Activated T-cell treated with anti-CD3 and anti-CD28 coated beads for 1 hour (primary cell): ENCODE measurements at places on chromosomes 13 and 19.

DNA sequence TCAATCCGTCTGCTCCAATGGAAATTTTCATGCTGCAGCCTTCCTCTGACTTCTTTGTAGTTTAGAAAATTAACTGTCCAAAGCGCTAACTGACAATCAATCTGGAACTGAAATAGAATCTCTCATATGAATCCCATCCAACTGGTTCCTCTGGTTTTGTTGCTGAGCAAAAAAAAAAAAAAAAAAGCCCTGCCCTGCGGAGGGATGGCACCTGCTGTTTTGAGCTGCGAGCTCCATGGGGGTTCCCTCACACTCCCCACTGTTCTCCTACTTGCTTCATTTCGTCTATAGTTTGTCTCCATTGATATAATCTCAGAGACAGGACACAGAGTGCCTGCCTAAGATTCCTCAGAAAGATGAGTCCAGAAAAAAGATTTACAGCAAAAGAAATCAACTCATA is 33.4 kb downstream of the FAAP24 start:
- DNase-seq, result no peak

- no peak for DNase-seq
Observed at GRCh38 chr13:36965767-36966166, 33.4 kb downstream of the ALG5 start.

GRCh38 chr19:2274931-2275535 is 6.9 kb downstream of the PEAK3 start:
- no peak for DNase-seq

GRCh38 chr13:40389081-40389641 is 277.3 kb downstream of the FOXO1 start:
- peak; percentile 12 for DNase-seq

GRCh38 chr19:33207040-33207620 is 13.0 kb downstream of the LRP3 start:
- no peak for DNase-seq

DNA sequence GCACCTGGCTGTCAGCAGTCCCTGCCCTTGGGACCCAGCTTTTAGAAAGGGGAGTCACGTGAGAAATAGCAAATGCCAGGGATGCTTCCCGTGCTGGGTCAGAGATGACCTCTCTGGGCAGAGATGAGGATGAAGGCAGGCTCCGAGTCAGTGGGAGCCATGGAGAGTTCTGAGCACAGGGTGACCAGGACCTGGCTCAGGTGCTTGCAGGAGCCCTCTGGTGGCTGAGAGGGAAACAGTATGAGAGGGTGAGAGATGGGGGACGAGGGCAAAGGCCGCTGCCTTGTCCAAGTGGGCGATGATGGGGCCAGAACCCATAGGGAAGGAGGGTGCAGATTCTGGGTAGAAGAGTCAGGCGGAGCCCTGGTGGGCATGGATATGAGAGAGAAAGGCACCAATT is 15.8 kb downstream of the TMED1 start:
- DNase-seq, result no peak

DNA sequence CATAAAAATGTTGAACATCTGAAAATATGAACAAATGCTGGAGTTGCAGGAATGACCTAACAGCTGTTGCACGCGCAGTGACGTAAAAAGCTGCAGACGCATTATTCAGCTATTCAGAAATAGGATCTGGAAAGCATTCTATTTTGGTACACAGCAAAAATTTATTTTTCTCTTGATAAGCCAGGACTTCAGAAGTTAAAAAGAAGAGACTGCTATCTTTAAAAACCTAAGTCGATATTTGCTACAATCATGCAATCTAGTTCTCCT is 36.9 kb upstream of the STARD13 start:
- no peak for DNase-seq

DNA sequence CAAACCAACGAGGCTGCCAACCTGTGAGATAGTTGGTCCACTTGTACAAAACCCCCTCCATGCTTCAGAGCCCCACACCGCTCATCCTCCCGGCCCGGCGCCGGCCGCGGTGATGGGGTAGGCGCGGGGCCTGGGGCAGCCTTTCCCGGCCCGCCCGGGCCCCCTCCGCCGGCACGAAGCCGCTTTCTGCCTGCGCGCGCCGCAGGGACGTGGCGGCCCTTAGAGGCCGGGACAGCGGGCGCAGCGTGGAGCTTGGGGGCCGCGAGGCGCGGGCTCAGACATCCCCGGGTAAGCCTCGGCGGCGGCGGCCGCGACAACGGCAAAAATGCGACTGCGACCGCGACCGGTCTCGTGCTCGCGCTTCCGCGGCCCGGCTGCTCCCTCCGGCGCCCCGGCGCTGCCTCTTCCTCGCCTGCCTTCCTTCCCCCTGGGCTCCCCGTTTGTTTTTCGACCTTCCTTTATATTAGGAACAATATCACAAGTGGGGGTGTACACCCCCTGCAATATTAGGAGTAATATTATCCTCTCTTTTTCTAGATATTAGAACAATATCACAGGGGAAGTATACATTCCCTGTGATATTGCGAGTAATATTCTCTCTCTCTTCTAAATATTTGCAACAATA is 53.9 kb upstream of the CEACAM21 start:
- DNase-seq, result peak; percentile 30

DNA sequence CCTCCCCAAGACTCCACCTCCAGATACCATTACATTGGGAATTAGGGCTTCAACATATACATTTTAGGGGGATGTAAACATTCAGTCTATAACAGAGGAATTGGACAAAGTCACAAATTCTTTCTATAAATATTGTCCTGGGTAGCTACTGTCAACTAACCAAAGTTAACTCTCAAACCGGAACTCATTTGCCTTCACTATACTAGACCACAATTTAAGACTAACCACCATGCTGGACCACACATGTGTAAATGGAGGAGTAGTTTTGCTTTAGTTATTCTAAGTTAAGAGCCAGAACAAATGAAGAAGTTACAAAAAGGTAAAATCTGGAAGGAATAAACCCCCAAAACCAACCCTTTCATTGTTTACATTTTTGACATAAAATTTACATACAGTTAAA is 222.8 kb downstream of the NDFIP2 start:
- DNase-seq, result no peak

DNA sequence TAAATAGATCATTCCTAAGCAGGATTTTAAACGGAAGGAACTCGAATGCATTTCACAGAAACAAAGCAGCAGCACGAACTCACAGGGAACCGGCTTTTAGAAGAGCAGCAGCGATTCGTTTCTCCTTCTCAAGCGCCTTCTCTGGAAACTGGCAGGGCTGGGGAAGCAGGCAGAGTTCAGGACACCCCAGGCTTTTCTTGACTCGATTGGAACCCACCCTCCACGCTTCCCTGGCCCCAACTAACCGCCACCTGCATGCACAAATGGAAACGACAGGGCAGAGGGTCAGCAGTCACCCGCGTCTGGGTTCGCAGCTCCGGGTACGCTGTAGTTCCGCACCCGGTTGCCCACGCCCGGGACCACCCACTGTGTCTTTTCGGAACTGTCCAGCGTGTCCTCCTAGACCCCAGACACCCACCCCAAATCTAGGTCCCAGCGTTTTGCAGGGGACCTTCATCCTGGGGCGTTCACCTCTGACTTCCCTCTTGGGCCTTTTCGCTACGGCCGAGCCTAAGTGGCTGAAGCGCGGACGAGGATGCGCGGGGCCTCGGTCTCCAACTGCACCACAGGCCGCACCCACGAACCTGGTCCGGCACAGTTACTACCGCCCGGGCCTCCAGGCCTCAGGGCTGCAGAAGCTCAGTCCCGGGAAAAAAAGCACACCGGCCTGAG is 500 bp downstream of the ZFP30 start:
- peak; percentile 0 for DNase-seq

DNA sequence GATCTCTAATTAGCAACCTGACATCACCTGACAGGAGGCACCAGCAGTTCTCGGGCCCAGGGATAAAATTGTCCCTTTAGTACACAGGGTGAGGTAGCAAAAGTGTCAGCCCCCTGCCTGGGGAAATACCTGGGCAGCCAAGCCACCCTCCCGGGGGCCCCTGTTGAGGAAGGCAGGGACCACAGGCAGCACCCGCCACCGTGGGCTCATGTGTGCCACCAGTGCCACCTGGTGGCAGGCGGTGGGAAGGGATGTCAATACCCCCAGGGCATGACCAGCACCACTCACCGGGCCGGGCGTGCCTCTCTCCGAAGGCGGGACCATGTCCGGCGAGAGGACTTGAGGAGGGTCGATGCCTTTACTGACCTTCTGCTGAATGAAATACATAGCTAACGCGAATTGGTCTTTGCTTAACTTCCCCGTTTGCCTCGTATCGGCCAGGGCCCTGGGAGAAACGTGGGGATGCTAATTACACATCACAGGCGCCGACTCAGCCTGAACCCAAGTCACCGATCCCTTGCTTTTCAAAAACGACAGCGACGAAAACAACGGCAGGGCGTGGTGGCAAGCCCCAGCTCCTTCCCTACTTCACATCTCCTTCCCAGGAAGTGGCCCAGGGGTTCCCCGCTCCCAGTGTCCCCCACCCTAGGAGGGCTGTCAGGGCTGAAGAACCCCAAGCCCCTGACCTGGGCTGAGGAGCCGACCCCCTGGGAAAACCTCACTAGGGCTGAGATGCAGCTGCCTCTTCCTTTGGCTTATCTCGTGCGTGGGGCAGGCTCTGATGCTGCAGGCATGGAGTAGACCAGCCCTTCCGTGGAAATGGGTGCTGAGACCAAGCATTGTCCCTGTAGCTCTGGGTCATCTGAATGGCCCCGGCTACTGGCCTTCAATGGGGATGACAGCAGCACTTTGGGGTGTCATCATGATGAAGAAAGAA is 53.8 kb downstream of the EPS15L1 start:
- DNase-seq, result peak; percentile 65

- DNase-seq, result no peak
Observed at GRCh38 chr13:73040968-73041596, 17.7 kb upstream of the KLF5 start.

- DNase-seq, result no peak
Observed at GRCh38 chr13:32549788-32550187, 11.2 kb upstream of the N4BP2L2 start.

- DNase-seq, result no peak
Observed at GRCh38 chr19:29918891-29919290, 23.1 kb upstream of the URI1 start.

GRCh38 chr13:56102641-56103040 is 1038.1 kb upstream of the PRR20A start:
- no peak for DNase-seq

DNA sequence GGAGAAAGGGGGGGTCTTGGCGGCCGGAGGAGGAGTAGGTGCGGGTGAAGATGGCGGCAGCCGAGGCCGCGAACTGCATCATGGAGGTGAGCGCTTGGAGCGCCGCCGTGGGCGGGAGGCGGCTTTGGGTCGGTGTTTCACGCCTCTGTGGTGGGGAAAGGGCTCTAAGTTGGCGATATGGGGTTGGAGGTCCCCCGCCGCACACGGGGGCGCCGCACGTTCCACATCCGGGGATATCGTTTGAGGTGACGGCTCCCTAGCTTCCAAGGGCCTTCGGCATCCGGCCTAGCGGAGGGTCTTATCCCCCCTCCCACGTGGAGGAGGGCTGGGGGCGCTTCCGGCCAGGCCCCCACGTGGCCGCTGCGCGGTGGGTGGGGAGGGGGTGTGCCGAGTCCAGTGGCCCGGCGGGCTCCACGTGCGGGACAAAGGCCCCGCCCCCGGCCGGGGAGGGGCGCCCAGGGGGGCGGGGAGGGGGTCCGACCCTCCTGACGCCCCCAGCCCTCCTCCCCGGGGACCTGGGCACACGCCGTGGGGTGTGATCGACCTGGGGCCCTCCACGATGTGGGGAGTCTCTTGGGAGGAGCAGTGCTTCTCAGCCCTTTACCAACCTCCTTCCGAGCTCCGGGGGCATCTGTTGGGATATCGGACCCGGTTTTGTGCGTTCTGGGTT is at the start of gene PRMT1:
PRMT1 (plus strand) TSS at position 41 of the 670 bp plus-strand sequence; CDS start at position 51, 10 bp downstream.
- DNase-seq, result no peak

DNA sequence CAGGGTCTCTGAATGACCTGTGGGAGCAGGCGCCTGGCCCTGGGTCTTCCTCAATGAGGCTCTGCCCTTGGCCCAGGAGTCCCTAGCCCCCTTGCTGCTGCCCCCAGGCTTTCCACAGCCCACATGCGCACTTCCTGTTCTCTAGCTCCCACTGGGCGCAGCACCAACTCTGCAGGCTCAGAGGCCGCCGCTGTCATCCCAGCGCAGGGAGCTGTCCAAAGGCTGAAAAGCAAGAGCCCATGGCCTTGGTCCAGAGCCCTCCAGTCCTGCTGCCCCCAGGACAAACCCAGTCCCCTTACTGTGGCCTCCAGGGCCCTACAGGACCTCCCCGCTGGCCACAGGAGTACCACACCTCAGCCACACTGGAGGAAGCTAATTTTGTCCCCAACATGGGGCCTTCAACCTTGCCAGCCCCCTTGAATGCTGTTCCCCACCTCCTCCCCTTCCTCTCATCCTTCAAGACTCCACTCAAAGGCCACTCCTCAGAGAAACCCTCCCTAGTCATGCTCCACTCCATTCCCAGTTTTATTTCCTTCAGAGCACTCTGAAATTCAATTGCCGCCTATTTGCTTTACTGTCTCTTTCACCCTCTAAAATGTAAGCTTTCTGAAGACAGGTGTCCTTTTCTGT is 8.0 kb upstream of the POU2F2 start:
- DNase-seq, result no peak

GRCh38 chr13:73497430-73497829 is 438.6 kb downstream of the KLF5 start:
- DNase-seq, result no peak

- no peak for DNase-seq
Observed at GRCh38 chr13:50838031-50838430, 5.5 kb downstream of the DLEU7 start.

DNA sequence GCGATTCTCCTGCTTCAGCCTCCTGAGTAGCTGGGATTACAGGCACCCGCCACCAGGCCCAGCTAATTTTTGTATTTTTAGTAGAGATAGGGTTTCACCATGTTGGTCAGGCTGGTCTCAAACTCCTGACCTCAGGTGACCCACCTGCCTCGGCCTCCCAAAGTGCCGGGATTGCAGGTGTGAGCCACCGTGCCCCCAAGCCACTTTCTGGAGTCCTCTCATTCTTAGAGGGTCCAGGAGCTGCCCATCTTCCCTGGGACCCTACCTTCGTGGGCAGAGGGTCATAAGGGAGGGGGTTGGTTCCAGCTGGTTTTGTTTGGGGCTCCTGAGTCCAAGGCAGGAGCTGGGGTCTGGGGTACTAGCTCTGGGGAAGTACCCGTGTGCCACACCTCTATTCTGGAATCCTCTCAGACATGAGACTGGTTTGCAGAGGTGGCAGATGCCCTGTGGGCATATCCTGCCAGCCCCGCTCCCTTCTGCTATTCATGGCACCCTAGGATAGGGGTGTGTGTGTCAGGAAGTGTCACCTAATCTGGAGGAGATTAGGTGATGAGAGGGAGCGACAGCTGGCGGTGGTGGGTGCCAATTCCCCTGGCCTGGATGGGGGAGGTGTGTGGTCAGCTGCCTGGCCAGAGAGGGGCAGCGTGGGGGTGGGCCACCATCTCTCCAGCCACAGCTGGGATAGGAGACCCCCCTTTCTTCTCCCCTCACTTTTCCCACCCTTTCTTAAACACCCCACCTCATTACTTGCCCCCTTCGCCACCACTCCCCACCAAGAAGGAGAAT is 2.1 kb downstream of the PRMT1 start:
- no peak for DNase-seq
